Esophagus squamous epithelium (tissue), 5 donors: ENCODE measurements at places on chromosomes 11 and 22. TPM values are rescaled to one million over a fixed set of nuclear protein-coding genes. Genes with fewer than 3 reads are reported as not detected.

CD3E gene
- 7.8 TPM for total RNA-seq

DNA sequence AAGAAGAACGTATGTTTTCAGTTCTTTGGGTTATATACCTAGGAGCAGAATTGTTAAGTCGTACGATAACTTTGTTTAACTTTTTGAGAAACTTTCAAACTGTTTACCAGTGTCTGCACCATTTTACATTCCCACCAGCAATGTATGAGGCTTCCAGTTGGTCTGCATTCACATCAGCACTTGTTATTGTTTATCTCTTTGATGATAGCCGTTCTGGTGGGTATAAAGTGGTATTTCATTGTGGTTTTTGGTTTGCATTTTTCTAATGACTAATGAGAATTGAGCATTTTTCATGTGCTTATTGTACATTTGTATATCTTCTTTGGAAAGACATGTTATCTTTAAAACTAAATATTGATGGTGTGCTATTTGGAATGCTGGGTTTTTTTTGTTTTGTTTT lies 59.8 kb downstream of the KDM2A start:
- no peak for DNase-seq

HBG2 gene
- total RNA-seq: not detected

GRCh38 chr11:110295086-110295485 lies 1.3 kb downstream of the RDX start:
- DNase-seq: no peak

DNA sequence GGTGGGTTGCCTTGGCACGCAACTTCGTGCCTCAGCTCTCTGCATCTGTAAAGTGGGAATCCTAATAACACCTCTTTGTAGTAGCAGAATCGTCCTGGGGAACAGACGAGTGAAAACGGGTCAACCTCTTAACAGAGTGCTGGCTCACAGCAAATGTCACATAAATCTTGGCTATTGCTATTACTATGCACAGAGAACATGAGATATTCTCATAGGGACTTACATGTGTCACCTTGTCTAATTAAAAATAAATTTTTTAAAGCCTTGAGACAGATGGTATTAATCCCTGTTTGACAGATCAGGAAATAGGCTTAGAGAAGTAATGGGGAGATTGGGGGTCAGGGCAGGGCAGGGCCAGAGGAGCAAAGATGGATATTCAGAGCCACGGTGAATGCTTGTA lies 44.3 kb upstream of the IGSF9B start:
- no peak for DNase-seq

- no peak for DNase-seq
These were observed 449 bp upstream of the TOM1 start for GRCh38 chr22:35299217-35299672.

- DNase-seq: peak; percentile 20
These were observed 1.6 kb downstream of the SUN2 start for GRCh38 chr22:38753948-38754750.
